ENCODE measurements at places on chromosomes 2 and 18.

DNA sequence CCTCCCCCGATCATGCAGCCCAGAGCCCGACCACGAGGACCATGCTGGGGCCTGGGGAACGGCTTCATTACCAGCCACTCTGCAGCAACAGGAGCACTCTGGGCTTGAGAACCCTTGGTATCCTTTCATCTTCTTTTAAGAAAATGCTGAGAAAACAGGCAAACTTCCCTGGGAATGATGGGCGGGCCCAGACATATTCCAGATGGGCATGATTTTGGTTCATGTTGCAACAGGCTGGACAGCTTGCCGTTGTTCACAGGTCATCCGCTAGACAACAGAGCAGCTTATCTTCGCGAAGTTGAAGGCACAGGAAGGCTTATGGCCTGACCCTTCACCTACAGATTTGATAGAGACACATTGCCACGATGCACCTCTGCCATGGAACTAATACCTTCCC is 121.0 kb downstream of the KLHL29 start:
- no peak for DNase-seq

- DNase-seq, result no peak
Observed at GRCh38 chr2:229856413-229856812, 65.4 kb downstream of the TRIP12 start.

DNA sequence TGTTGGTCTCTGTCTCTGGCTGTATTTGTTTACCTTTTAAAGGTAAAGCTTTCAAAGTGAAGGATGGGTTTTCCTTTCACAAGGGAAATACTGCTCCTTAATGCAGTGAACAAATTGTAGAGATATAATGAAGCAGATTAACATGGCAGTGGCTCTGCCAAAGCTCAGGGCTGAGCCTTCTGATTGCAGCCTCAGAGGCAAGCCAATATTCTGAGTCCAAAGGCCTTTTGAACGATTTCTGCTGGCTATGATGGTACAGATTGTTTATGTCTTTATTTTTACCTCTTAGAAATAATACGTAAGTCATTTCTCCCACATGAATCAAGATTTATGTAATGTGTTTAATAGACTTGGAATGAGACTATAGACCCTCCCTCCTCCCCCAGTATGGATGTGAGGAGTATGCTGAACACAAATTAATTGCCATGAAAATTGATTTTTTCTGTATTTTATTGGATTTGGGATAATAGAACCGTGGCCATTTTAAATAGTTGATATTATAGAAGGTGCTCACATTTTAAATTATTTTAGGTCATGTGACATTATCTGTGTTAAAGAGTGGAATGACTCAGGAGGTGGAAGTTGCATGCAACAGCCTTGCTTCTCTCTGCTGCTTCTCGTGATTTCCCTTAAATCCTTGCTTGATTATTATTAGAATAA is 772 bp downstream of the SCN2A start:
- no peak for DNase-seq

- DNase-seq, result no peak
Observed at GRCh38 chr2:27781496-27781895, 10.0 kb downstream of the MRPL33 start.

GRCh38 chr2:229622495-229623355 is 91.6 kb downstream of the DNER start:
- no peak for DNase-seq

GRCh38 chr2:219571311-219572236 is at the start of gene OBSL1:
Gene OBSL1, minus strand, starts transcription at chr2:219571539. Its CDS starts 307 bp downstream, at chr2:219571232.
- no peak for DNase-seq

DNA sequence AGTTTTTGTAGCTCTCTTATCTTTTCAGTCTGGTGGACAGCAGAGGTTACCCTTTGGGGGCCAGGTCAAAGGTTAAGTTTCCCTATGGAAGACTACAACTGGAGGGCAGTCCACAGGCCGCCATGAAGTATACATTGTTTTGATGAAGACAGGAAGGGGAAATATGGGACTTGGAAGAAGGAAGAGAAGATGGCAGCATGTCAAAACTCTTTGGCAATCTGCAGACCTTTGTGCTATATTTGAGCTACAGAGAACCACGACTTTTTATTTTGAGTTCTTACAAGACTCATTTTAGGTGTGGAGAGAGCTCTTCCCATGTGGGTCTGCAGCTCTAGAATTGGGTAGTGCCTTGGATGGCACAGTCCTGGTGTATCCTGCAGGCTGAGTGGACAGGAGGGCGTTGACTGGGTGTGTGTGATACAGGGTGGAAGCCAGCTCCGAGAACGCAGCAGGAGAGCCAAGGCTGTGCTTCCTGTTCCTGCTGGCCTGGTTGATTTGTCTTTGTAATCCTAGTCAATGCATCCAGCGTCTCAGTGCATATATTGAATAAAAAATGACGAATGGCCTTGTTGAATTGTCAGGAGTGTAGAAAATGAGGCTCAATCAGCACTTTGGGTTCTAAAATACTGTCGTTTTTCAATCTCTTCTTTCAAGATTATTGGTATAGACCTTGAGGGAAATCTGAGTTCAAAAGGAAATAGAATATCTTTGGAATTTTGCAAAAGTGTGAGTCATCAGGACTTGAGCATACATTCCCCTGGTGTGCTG is 11.5 kb downstream of the ITGA6 start:
- no peak for DNase-seq

DNA sequence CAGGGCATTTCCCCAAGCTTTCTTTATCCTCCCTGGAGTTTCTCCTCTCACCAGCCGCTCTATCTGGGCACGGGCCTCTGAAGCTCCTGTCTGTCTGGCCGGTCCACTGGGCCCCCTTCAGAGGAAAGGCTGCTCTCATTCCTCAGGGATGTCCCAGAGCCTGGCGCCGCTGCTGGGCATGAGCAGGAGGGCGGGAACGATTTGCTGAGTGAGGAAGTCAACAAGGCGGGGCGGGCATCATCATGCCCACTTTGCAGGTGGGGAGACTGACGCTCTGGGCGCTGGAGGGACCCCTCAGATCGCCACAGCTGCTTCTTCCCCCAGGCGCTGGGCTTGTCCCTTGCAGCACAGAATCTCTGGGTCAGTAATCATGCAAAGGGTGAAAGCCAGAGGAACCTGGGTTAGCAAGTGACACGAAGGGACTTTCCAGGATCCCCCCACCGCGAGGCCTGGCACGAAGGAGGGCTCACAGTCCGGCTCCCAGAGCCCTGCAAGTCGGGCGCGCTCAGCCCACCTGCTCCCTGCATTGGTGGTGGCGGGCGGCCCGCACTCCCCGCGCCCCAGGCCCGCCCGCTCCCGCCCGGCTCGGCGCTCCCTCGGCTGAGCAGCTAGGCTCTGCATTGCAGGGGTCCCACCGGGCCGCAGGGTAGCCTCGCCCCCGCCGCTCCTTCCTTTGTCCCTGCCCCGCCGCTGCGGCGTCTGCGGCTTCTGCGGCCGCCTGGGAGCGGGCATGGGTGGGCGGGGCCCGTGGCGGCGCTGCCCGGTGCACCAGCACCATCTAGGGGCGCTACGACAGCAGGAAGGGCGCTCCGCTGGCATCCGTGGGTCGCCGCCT is 157.8 kb downstream of the CYRIA start:
- DNase-seq, result peak; percentile 16

- peak; percentile 61 for DNase-seq
Observed at GRCh38 chr2:18520451-18521425, 39.7 kb downstream of the RDH14 start.

DNA sequence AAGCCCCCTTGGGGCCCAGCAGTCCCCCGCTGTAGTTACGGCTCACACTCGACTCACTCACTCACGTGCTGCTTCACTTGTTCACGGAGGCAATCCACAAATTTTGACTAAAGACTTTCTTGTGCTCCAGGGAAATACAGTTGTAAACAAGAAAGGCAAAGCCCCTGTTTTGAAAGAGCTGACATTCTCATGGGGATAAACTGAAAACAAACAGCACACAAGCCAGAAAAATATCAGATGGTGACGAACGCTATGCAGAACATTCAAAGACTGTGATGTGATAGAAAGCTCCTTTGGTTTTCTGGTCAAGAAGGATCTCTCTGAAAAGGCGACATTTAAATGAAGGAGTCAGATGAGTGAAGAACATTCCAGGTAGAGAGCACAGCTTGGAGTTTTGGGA is 385.3 kb upstream of the SMIM21 start:
- no peak for DNase-seq

- DNase-seq, result no peak
Observed at GRCh38 chr2:129905664-129906081, 73.8 kb upstream of the RAB6C start.

DNA sequence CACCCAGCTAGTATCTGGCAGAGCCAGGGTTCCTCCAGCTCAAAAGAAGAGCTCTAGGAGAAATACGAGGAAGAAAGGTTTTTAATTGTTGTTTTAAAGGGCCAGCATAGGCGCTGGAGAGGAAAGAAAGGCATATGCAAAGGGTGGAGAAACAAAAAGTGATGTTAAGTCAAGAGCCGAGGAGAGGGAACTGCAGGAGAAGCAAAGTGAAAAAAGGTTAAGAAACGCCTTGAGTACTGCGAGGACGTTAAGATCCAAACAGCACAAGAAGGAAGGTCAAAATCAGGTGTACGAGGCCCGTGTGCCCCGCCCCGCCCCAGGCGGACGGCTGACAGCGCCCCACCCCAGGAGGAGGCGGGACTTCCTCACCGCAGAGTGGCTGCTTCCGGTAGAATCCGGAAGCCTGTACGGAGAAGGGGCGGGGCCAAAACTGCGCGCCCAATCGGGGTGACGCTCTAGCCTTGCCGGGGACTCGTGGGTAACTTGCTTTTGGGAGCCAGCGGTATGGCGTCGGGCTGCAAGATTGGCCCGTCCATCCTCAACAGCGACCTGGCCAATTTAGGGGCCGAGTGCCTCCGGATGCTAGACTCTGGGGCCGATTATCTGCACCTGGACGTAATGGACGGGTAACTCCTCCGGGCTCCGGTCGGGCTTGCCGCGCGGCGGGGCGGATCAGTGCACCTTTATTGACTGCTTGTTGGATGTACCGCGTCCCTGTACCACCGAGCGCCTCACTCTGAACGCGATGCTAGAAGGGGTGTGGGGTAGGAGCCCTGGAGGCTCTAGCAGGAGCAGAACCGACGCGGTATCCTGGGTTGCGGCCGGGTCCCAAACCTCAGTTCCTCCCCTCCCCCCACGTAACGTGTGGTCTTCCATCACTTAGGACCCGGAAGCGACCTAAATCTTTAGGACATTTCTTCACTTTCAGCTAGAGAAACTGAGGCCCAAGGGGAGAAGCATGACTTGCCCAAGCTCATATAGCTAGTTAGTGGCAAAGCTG is at the start of gene RPE:
Gene RPE (plus strand): TSS at position 481 of the 1,000 bp plus-strand sequence. CDS start 24 bp downstream, at position 505.
- peak; percentile 94 for DNase-seq

DNA sequence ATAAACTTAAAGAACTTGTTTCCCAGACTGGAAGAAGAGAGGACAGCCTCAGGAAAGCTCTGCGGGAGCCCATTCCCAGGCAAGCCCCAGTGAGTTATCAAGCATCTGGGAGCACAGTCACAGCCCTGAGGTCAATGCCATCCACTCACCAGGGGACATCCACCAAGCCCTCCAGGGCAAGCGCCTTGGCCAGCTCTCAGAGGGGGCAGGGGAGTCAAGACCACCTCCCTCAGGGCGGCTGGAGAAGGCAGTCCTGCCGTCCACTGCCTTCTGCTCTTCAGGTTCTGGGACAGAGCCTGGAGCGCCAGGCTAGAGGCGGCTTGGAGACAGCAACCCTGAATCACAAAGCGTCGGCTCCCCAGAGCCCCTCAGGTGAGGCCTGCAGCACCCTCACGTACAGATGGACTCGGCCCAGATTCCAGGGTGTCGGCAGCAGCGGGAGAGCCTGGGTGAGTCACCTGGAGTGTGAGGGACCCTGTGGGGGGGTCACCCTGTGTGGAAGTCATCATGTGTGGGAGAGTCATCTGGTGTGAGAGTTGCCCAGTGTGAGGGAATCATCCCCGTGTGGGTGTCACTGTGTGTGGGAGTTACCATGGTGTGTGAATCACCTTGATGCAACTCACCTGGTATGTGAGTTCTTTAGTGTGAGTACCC is 100.9 kb upstream of the TEX51 start:
- DNase-seq, result no peak

DNA sequence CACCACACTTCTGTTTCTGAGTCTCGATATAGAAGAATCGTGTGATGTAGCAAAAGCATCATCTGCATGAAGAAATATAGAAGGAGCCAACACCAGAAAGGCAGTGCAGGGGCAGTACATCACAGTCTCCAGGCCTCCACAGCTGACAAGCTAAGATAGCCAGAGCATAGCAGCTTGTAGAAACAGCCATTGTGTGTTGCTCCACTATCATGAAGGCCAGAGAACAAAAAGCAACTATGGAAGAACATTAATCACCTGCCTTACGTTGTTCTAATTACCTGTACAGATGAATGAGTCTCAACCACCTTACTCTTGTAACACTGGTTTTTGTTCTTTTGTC is 129.0 kb downstream of the RND3 start:
- no peak for DNase-seq

- DNase-seq, result no peak
Observed at GRCh38 chr18:77102259-77103040, 30.1 kb downstream of the MBP start.

- no peak for DNase-seq
Observed at GRCh38 chr2:96531366-96531765, 5.2 kb upstream of the ARID5A start.

DNA sequence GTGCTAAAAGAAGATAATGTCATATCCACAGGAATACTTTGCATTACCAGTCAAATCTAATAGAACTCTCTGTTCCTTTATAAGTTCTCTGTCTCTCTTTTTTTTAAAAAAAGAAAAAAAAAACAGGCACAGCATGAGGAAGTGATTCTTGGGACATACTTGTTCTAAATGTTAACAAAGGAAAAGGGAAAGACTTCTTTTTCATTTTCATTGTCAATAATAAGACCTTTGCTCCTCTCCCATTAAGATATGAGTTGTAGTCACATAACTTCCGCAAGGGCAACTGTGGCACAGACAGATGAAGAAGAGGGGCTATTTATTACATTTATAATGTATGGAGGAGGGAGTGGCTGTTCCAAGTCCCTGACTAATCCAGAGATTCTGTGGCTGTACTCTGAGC is 4.7 kb downstream of the CD302 start:
- DNase-seq, result no peak

DNA sequence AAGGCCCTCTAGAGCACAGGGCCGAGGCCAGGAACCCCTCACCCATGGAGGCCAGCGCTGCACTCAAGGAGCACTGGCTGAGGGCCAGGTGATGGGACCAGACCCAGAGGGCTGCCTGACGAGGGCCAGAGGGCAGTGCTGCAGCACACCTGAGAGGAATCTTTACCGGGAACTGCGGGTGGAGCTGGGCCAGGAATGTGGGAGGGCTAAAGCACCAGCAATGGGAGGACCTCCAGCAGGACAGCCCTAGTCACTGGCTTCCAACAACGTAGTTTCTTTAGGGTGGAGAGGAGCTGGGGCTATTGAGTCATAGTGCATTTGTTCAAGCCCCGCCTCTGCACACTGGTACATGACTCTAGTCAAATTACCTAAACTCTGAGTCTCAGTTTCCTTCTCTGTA is 143.4 kb downstream of the TMEM17 start:
- no peak for DNase-seq

DNA sequence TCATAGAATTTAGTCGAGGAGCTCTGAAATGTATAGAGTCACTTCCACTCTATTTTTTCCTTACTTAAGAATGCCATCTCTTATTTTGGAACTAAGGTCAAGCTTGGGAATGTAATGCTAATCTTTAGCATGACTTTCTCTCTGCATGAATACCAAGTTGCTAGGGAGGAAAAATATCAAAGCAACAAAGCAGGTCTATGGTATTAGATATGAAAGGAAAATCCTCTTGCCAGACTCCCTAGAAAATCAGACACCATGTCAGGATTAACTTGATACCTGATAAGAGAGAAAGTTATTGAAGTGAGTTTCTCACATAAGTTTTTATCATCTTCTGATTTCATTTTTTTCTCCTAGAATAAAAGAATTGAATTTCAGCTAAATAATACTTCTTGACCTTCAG is 341.7 kb upstream of the ZNF804A start:
- no peak for DNase-seq

GRCh38 chr2:191515551-191515950 is 162.4 kb upstream of the NABP1 start:
- DNase-seq, result no peak

GRCh38 chr18:45467293-45467692 is 148.0 kb upstream of the SLC14A2 start:
- no peak for DNase-seq
